ENCODE measurements at places on chromosomes 3 and 15. TPM values are rescaled to one million over a fixed set of nuclear protein-coding genes. Genes with fewer than 3 reads are reported as not detected.

GRCh38 chr15:39488516-39488915 lies 92.4 kb upstream of the THBS1 start:
- DNase-seq, result no peak

- no peak for DNase-seq
Measured at GRCh38 chr3:37935756-37936666, 54.6 kb upstream of the VILL start.

DNA sequence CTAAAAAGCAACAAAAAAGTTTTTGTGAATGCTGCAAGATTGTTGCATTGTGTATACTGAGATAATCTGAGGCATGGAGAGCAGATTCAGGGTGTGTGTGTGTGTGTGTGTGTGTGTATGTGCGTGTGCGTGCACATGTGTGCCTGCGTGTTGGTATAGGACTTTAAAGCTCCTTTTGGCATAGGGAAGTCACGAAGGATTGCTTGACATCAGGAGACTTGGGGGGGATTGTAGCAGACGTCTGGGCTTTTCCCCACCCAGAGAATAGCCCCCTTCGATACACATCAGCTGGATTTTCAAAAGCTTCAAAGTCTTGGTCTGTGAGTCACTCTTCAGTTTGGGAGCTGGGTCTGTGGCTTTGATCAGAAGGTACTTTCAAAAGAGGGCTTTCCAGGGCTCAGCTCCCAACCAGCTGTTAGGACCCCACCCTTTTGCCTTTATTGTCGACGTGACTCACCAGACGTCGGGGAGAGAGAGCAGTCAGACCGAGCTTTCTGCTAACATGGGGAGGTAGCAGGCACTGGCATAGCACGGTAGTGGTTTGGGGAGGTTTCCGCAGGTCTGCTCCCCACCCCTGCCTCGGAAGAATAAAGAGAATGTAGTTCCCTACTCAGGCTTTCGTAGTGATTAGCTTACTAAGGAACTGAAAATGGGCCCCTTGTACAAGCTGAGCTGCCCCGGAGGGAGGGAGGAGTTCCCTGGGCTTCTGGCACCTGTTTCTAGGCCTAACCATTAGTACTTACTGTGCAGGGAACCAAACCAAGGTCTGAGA lies 4.7 kb downstream of the BHLHE40 start:
- DNase-seq, result peak; percentile 87

GRCh38 chr15:61186905-61187741 lies 42.0 kb downstream of the RORA start:
- DNase-seq, result no peak

DNA sequence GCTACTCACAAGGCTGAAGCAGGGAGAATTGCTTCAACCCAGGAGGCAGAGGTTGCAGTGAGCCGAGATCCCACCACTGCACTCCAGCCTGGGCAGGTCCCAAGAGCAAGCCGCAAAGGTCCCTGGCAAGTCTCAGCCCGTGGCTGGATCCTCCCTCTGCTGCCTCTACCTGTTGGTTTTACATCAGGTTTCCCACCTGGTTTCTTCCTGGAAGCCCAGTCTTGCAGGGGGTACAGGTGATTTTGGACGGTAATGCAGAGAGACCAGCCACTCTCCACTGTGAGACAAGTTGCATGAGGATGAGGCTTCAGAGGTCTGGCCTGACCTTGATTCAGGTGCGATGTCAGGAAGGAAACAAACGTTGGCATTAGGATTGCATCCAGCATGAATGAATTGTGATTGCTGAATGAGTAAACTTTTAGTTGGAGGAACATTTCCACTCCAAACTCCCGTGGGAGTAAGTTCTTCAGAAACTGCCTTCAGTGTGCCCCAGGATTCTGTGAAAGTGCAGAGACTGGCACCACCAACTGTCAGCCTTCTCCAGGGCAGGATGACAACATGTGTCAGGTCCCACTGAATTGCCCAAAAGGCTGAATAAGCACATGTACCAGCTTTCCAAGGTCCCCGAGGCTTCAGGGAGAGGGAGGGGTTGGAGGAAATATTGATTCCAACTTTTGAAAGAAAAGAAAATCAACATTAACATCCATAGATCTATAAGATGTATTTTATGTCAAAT lies 189.4 kb downstream of the TJP1 start:
- no peak for DNase-seq

GRCh38 chr15:85443046-85443445 lies 62.6 kb downstream of the AKAP13 start:
- no peak for DNase-seq

DNA sequence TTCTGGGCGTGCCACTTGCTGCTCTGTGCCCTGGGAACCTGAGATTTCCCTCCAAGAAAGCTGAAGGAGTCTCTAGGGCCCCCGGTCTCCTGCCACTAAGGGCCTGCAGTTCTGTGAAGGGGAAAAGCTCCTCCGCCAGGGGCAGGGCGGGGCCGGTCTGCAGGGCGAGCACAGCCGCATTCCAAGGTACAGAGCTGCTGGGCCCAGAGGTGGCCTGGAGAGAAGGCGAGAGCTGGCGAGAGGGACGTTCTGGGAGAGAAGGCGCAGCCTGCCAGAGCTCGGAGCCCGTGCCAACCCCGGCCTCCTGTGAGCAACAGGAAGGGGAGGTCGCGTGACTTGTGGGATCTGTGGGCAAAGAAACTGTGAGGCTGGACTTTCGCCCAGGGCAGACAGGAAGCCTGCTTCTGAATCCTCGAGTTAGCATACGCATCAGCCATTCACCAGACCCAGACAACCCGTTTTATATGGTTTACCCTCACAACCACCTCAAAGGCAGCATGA lies 500.4 kb downstream of the SHQ1 start:
- DNase-seq, result peak; percentile 92

The FETUB gene
- total RNA-seq, result 0.90 TPM

All from posterior vena cava (tissue), 2 donors.